Activated naive CD4-positive, alpha-beta T cell treated with anti-CD3 and anti-CD28 coated beads for 36 hours (primary cell): ENCODE measurements at places on chromosomes 4 and X.

GRCh38 chrX:10173331-10173900, 16.6 kb downstream of the CLCN4 start:
- DNase-seq, result no peak

DNA sequence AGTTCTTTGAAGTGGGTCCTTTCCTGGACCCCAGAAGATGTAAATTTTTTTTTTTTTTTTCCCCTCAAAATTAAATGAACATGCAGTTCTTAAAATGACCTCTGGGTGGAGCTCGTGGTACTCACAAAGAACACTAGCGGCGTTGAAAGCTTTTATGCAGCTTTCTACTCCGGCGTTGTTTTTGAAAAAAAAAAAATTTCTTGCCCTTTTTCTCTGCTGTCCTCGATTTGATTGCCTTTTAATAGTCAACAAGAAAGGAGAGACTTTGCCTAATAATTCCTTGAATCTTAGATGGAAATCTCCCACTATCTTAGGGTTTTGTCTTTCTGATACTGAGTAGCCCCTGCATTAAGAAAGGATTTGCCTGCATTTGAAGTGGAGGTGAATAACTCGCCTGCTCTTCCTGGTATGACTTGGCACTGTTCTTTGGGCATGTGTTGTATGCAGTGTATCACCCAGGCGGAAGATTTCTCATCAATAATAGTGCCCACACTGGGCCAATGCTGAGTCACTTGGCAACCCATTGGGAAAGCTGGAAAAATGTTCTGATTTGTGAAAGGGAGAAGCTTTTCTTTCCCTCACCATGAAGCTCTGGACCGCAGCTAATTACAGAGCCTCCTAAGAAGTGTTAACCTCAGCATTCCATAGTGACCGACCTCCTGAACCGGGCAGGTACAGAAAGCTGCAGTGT, 104.0 kb downstream of the PHEX start:
- peak; percentile 17 for DNase-seq

- DNase-seq, result no peak
These were observed 920.9 kb upstream of the PABPC4L start for GRCh38 chr4:135122457-135122856.

- no peak for DNase-seq
These were observed 141.0 kb downstream of the STK32B start for GRCh38 chr4:5192271-5192670.

GRCh38 chr4:16450724-16451123, 224.5 kb upstream of the TAPT1 start:
- DNase-seq, result no peak

- DNase-seq, result no peak
These were observed 728.5 kb upstream of the NDST4 start for GRCh38 chr4:115841871-115842270.

- DNase-seq, result no peak
These were observed 30.0 kb upstream of the CYP2U1 start for GRCh38 chr4:107901213-107901934.

GRCh38 chr4:8071766-8072165, 86.8 kb downstream of the ABLIM2 start:
- no peak for DNase-seq

DNA sequence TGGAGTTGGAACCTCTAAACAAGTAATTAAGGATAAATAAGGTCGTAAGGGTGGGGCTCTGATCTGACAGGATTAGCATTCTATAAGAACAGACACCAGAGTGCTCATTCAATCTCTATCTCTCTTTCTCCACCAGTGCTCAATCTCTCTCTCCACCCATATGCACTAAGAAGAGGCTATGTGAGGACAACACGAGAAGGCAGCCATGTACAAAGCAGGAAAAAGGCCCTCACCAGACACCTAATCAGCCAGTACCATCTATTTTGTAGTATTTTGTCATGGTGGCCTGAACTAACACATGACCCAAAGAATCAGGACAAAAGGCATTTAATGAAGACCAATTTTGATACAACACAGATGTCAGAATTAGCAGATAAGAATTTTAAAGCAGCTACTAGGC, 16.8 kb downstream of the RFC1 start:
- DNase-seq, result no peak

DNA sequence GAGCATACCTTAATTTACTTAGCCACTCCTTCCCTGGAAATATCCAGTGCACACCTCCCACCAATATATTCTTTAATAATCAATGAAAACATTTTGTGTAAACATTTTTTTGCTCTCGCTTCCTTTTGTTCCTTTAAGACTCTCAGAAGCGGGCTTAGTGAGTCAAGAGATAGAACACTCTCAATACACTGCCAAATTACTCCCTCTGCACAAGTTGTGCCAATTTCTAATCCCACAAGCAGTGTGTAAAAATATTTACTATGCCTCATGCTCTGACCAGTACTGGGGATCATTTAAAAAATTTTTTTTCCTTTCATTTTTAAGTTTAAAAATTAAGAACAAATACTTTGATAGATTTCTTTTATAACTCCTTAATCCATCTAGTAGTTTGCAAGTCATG, 5.1 kb downstream of the MORF4L2 start:
- no peak for DNase-seq

DNA sequence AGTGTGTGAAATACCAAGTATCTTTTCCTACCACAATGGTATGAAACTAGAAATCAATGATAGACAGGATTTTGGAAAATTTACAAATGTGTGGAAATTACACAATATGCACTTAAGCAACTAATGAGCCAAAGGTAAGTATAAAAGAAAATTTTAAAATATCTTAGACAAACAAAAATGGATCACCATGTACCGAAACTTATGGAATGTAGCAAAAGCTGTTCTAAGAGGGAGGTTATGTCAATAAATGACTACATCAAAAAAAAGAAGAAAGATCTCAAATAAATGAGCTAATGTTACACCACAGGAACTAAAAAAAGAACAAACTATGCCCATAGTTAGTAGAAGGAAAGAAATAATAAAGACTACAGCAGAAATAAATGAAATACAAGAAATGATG, 1084.1 kb downstream of the TECRL start:
- no peak for DNase-seq

DNA sequence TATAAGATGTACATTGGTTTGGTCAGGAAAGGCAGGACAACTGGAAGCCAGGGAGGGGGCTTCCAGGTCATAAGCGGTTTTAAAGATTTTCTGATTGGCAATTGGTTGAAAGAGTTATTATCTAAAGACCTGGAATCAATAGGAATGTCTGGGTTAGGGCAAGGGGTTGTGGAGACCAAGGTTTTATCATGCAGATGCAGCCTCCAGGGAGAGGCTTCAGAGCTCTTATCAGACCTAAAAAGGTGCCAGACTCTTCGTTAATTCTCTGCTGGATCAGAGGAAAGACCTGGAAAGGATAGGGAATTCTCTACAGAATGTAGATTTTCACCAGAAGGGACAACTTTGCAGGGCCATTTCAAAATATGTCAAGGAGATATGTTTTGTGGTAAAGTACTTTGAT, 62.8 kb downstream of the BEX3 start:
- no peak for DNase-seq

DNA sequence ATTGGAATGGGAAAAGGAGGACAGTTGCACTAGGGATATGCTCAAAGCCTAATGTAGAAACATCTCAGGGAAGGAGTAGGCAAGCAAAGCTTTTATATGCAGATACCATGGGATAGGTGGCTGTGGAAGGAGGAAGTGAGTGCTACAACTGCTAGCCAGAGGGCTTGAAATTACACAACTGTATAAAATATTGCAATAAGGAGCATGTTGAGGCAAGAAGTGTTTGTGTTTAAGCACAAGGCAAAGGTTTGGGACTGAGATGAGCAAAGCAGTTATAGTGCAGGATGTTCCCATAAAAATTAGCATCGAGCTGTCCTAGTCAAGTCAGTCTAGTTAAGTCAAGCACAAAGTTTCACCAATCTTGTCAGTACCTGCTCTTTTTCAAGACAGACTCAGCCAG, 35.6 kb upstream of the DCAF8L1 start:
- no peak for DNase-seq

DNA sequence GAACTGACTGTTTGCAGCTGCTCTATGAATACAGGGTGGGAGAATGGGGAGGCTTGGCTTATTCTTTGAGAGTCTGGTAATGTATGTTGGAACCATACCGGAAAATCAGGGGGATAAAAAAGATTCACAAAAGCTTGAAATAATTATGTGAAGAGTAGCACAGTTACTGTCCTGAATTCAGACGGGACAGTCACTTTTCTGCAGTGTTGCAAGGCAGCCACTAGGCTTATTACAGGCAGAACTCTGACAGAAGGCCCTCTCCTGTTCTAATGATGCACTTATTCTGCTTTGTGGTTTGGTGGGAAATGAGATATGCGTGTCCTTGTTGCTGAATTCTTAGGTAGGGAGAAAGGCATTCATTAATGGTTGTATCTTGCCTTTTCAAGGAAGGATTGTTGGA, 37.2 kb downstream of the GUCY1B1 start:
- DNase-seq, result no peak

DNA sequence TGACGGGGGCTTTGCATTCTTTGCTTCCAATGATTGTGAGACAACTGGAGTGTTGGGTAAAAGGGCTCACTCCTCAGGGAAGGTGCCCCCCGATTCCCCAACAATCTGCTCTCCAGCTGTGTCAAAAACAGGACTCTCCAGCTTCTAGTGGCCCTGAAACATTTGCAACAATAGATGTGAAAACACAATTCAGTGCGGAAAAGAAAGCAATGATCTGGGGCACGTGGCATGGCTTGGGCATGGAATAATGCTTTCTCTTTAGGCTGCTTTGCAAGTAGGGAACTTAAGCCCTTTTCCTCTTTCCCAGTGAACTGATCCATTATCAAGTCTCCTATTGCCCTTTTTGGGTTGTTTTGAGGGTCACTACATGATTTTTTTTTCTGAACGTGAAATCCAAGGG, 239.9 kb downstream of the C4orf33 start:
- DNase-seq, result no peak

DNA sequence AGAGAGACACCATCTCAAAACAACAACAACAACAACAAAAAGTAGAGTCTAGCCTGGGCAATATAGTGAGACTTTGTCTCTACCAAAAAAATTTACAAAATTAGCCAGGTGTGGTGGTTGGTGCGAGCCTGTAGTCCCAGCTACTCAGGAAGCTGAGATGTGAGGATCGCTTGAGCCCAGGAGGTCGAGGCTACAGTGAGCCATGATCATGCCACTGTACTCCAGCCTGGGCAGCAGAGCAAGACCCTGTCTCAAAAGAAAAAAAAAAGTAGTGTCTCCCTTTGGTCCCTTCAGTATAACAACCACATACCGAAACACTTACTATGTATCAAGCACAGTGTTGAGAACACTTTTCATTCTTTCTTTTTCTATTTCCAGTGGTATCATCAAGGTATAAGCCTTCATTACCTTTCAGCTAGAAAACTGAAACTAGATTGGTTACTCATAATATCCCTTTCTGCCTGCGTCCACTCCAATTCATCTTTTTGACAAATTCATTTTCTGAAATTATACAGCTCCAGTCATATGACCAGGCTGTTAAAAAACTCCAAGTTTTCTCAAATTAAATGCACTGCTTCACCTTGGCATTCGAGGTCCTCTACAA, 54.1 kb downstream of the RPS6KA3 start:
- no peak for DNase-seq

DNA sequence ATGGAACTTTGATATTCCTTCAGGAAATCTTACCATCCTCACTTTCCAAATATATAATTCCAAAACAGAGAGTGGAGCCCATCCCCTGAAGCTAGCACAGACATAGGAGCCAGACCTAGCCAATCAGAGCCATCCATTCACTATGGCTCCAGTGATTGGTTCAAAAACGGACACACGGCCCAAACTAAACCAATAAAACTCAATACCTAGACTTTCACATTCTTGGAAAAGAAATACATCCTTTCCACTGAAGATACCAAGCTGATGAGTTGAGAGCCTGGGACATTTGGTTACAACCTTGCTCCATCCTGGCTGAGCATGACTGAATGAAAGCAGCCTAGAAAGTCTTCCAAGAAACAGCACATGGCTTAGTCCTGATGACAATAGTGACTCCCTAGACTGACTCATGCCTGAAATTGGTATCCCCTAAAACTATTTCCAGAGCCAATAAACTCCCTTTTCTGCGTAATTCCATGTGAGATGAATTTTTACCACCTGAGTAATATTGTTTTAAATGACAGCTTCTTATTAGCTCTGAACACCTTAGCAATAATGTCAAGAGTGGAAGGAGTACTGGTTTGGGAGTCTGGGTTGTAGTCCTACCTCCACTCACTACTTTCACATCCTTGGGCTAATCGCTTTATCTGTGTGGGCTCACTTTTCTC, 189.6 kb upstream of the LNX1 start:
- DNase-seq, result no peak

DNA sequence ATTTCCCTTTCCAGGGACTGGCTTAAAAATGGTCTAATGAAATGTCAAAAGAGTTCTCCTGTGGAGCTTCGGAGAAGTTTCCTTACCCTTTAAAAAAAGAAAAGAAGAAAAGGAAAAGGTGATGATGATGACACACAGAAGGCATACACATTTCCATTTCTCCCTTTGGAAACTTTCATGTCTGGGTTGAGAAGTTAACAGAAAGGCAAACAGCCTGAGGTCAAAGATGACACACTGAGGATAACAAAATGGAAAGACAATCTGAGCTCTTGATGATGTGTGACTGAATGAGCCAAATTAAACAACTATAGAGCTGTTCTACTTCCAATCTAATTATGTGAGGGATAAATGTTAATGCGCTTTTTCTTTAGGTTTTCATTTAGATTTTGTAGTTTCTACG, 32.2 kb downstream of the NFXL1 start:
- DNase-seq, result no peak

- DNase-seq, result no peak
These were observed 224.5 kb upstream of the PGRMC2 start for GRCh38 chr4:128512161-128512560.

- DNase-seq, result no peak
These were observed 309.9 kb downstream of the SPOCK3 start for GRCh38 chr4:166924424-166924823.

- no peak for DNase-seq
These were observed 45.5 kb downstream of the NFKB1 start for GRCh38 chr4:102546635-102547034.

DNA sequence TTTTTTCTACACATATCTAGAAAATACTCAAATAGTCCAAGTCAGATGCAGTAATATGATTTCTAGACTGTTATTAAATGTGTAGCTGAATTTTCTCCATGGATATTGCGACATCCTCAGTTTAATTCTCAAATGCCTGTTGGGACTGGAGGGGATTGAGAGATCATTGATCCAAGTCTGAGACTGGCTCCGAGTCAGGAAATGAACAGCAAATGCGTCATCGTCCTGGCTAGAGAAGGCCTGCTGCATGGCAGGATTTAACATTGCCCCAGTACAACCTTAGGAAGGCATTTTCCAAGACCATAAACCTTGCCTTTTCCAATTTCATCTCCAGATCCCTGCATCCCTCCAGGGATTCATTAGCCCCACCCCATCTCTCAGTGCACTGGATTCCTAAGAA, 56.6 kb upstream of the SLC6A14 start:
- no peak for DNase-seq
